WTC11 (cell line): ENCODE measurements at places on chromosomes 3 and 15.

DNA sequence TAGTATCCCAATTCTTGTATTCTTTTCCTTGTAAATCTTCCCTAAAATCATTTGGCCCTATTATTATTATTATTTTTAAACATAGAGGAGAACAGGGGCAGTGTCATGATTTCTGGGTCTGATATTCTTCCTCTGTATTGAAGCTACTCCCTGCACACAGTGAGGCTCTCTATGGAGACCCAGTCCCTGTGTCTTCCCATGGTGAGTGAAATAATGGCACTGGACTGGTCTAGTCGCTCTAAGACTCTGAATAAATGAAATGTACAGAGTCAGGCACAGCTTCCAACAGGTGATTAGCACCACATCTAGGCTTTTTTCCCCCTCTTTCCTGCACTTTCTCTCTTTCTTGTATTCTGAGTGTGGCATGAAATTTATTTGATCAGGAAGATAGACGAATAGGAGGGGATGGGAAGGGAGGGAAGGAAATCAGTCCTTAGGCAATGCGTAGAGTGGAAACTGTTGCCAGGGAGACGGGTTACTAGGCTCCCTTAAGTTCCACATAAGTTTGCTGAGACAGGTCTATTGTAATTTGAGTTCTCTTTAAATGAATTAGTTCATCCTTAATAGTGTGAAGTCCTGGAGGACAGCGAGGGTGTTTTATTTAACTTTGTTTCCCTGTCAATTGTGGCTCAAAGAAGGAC lies 49.0 kb upstream of the NDN start:
- DNase-seq, result no peak

DNA sequence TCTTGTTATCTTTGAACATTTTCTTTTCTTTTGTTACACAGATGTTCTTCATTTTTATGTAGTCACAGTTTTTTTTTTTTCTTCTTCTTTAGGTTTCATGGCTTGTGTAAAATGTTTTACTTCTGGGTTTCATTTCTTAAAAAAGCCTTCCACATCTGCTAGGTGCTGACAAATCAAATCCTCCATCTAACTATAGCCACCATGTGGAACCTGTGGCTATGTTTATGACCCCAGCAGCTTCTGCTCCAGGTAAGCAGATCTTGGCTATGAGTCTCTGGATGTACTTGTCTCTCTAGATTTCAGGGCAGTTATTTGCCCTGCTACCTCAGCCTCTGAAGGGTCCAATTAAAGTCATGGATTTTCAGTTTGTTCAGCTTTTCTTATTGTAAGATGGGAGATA lies 44.5 kb downstream of the OXSM start:
- no peak for DNase-seq

- DNase-seq, result no peak
Measured at GRCh38 chr3:66747696-66748095, 246.9 kb upstream of the LRIG1 start.

- no peak for DNase-seq
Measured at GRCh38 chr3:125434582-125435011, 59.5 kb upstream of the ZNF148 start.

- DNase-seq, result no peak
Measured at GRCh38 chr3:43028678-43029490, 49.8 kb downstream of the GASK1A start.

DNA sequence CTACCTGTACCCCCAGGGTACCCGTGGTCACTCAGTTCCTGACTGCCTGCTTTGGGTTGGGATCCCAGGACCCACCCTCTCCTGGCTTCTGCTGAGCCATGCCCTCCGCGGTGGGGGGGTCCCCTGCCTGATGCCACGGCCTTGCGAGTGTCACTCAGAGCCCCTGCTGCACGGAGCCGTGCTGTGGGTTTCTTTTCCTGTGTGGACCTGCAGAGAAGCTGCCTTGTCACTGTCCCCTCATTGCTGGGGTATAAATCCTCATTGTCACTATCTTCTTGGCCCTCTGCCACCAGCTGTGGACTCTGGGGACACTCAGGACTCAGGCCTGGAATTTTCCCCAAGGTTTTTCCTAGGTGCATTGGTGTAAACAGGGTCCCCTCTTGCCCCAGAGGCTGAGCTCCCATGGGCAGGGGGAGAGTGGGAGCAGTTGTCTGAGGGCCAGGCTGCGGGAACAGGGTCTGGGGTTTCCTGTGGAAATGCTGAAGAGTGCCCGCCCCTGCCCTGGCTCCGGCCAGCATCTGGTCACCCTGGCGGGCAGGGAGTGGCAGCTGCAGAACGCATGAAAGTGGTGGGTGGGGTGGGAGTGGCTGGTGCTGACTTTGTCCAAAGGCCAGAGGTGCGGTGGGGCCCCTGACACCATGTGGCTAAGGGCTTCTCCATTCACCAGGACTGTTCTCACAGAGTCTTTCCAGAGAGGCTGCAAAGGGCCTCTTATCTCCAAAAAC lies 191.7 kb downstream of the GOLGA6L6 start:
- peak; percentile 7 for DNase-seq

- DNase-seq, result no peak
Measured at GRCh38 chr3:174644287-174644686, 214.8 kb upstream of the NAALADL2 start.

DNA sequence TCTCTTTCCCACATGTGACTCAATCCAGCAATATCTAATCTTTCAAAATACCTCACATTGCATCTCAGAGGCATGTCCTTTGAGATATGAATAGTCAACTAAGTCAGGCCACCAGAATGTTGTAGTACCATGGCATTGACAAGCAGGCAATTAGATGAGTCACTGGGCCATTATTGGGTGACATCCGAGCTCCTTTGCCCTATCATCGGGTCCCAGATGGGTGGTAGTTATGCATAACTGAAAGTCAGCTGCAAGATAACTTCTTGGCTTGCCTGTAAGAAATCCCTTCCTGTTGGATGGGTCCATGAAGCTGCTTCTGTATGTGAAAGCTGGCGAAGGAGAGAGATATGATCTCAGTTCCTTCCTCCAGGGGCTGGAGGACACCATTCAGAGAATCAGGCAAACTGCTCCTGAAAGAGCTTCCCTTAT lies 32.8 kb downstream of the ARRDC4 start:
- no peak for DNase-seq

DNA sequence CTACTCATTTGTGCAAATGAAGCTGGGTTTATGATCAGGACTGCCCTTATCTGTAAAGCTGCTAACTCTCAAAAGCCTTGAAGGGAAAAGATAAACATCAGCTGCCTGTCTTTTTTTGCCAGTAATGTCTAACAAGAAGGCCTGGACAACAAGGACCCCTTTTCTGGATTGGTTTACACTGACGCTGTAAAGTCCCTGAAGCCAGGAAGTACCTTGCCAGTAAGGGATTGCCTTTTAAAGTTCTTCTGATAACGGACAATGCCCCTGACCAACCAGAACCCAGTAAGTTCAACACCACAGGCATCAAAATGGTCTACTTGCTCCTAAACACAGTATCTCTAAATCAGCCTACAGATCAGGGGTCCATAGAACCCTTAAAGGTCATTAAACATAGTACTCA lies 178.0 kb downstream of the PCCB start:
- DNase-seq, result no peak

DNA sequence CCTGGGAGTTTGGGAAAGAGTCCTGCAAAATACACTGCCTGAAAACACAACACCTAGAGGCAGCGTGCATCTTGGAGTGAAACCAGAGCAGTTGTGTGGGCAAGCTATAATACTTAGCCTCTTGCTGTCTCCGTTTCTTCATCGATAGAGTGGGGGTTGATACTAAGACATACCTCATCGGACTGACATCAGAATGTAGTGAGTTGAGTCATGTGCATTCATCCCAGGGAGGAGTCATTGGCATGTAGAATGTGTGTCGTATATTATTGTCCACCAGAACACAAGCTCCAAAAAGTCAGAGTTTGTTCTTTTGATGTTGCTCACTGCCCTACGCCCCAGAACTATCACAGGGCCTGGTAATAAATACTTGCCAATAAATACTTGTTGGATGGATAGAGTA lies 4.3 kb downstream of the SNTN start:
- no peak for DNase-seq

GRCh38 chr3:157151151-157151550 lies 8.8 kb downstream of the CCNL1 start:
- DNase-seq, result no peak

- no peak for DNase-seq
Measured at GRCh38 chr15:97126553-97127233, 796.2 kb downstream of the NR2F2 start.

DNA sequence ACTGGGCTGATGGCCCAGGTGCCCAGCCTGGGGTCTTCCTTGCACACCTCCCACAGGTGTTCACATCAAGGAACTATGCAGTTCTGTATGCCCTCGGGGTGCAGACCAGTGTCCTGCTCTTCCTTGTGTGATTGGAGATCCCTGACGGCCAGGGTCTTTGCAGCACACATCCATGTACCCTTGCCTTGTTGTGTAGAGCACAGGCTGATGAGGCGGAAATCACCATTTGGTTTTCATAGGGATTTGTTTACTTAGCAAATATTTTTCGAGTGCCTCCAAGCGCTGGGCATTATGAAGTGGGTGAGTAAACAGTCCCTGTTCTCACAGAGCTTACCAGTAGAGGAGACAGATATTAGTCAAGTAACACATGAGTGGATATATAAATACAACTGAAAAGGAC lies 209.3 kb upstream of the UMPS start:
- no peak for DNase-seq

- DNase-seq, result no peak
Measured at GRCh38 chr3:63998852-63999754, 24.2 kb downstream of the PSMD6 start.

DNA sequence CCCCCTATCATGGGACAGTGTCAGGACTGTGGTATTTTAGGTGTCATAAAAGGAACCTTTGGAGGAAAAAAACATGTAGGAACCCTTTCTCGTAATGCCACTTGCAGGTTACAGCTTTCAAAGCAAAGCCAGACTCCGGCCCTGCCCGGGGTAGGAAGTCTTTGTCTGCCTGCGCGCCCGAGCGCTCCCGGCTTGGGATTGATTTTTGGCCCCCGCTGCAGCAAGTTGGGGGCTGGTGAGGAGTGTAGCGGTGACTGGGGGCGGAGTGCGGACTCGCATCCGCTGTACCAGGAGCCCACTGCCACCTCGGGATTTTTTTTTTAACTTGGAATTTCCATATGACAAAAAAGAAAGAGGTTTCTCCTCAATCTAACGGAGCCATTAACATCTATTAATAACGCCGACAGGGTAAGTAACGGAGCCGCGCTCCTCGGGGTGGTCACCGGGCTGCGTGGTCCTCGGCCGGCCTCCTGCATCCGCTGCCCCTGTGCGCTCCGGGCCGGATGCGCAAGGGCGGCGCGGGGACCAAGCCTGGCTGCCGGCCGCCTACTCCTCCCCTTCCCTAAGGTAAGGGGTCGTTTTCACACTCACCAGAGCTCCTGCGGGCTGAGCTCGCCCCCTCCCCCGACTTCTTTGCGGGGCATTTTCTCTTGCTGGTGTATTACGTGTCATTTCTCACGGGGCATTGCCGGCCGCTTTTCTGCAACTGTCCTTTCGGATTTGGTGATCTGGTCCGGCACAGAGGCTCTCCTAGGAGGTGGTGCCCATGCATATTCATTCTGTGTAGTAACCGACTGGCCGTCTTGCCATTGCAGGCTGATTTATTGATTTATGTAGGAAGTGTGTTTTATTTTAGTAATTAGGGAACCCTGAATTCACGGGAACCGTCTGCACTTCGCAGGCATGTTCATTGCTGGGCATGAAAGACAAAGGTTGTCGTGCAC lies 219.8 kb upstream of the TOPAZ1 start:
- peak; percentile 36 for DNase-seq

- no peak for DNase-seq
Measured at GRCh38 chr3:69092030-69092516, 7.3 kb downstream of the ARL6IP5 start.

GRCh38 chr3:139653582-139653981 lies 24.2 kb downstream of the NMNAT3 start:
- no peak for DNase-seq

DNA sequence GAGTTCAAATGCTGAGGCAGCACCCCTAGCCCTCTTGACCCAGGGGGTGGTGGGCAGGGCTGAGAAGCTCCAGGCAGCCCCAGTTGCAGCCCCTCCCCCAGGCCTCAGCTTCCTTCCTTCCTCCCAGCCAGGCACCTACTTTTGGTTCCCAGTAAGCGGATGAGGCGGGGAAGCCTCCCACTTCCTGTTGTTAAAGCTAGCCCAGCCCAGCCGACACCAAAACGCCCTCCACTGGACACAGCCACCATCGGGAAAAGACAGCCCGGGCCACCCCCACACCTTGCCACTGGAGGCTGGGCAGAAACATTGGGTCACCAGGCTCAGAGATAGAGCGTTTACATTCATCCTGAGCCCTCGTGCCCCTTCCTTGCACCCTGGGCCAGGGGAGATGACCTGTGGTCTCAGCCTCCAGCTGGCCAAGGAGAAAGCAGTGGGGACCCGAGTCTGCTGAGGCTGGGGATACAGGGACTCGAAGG lies 3.5 kb downstream of the DUSP7 start:
- DNase-seq, result peak; percentile 77

DNA sequence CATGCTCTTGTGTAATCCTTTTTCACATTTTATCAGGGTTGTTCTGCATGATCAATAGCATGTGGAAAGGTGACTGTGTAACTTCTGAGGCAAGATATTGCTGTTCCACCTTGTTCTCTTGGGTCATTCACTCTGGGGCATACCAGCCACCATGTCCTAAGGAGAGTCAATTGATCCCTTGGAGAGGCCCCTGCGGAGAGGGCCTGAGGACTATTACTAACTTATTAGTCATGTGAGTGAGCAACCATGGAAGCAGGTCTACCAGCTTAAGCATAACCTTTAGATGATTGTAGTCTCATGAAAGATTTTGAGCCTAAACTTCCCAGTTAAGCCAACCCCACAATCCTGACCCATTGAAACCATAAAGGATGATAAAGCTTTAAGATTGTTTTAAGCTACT lies 22.0 kb upstream of the COL6A5 start:
- DNase-seq, result no peak

DNA sequence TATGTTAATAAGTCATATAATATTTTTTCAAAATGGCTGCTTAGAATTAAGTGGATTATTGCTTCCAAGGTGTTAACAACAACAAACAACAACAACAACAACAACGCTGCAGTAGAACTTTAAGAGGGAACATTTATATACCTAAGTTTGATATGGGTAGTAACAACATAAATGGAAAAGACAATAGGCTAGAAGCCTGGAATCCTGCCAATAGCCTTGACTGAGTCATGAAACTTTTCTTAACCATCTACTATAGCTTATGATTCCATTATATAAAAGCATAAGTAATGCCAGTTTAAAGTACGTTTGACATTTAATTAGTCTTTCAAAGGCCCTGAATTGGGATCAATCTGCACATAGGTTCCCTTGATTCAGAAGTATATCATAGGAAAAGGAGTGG lies 31.2 kb downstream of the SATB1 start:
- DNase-seq, result no peak

GRCh38 chr3:9503283-9503682 lies 50.3 kb downstream of the LHFPL4 start:
- DNase-seq, result peak; percentile 95

GRCh38 chr15:53472883-53473282 lies 286.6 kb downstream of the WDR72 start:
- DNase-seq, result no peak
